Activated T-cell treated with anti-CD3 and anti-CD28 coated beads, Interleukin-2, amount 50 U/mL, for 72 hours (primary cell): ENCODE measurements at places on chromosomes 2 and 18. TPM values are rescaled to one million over a fixed set of nuclear protein-coding genes. Genes with fewer than 3 reads are reported as not detected.

Gene TLX2
- total RNA-seq: 2.4 TPM

Gene ZNF521
- not detected for total RNA-seq

Gene DSC2
- not detected for total RNA-seq

Gene KCNJ3
- total RNA-seq: not detected

Gene SLC35G4
- total RNA-seq: not detected

Gene NTSR2
- not detected for total RNA-seq

Gene GPR75
- 1.2 TPM for total RNA-seq

Gene COX7A2L
- 157 TPM for total RNA-seq

Gene GRB14
- total RNA-seq: not detected

Gene C2orf80
- total RNA-seq: not detected

Gene RNF152
- 0.39 TPM for total RNA-seq

Gene MYL12B
- total RNA-seq: 235 TPM

Gene NDC80
- 82.0 TPM for total RNA-seq

Gene LIMS2
- total RNA-seq: 10.3 TPM

Gene REG1B
- not detected for total RNA-seq

- peak; percentile 38 for DNase-seq
Observed at GRCh38 chr2:48530033-48530811, at the start of gene STON1. Gene STON1, plus strand, starts transcription at chr2:48530154. Its CDS starts 50,480 bp downstream, at chr2:48580634.

- no peak for DNase-seq
Observed at GRCh38 chr2:30161929-30162706, 15.3 kb downstream of the YPEL5 start.

GRCh38 chr2:190190507-190191162 is 128.1 kb upstream of the MSTN start:
- no peak for DNase-seq

GRCh38 chr2:159880729-159881128 is 82.7 kb upstream of the CD302 start:
- no peak for DNase-seq

- no peak for DNase-seq
Observed at GRCh38 chr2:206572725-206573124, 69.6 kb upstream of the FAM237A start.

- no peak for DNase-seq
Observed at GRCh38 chr18:31230495-31230894, 67.8 kb upstream of the DSC1 start.

- no peak for DNase-seq
Observed at GRCh38 chr2:183011743-183012142, 26.5 kb downstream of the NCKAP1 start.

GRCh38 chr2:86788881-86789686 is 1.6 kb downstream of the CD8A start:
- peak; percentile 59 for DNase-seq

DNA sequence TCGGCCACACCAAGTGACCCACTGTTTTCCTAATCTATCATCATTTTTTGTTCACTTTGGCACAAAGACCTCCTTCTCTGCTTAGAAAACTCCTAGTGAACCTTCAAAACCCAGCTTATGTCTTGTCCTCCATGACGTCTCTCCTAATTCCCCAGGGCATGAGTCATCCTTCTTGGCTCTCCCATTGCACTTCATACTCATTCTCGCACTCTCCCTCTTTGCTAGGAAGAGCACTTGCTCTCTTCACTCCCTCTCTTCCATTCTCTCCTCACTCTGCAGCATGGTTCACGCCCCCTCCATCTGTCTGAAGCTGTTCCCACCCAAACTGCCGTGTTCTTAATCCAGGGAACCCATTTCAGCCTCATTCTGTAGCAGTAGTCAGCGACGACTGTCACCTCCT is 103.9 kb downstream of the MRO start:
- no peak for DNase-seq

DNA sequence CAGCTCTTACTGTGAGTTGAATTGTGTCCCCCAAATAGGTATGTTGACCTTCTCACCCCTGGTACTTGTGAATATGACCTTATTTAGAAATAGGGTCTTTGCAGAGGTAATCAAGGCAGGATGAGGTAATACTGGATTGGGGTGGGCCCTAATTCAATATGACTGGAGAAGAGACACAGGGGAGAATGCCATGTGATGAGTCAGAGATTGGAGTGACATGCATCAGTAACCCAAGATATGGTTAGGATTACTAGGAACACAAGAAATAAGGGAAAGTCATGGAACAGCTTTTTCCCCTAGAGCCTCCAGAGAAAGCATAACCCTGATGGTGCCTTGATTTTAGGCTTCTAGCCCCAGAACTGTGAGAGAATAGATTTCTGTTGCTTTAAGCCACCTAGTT is 37.0 kb upstream of the ATP5MC3 start:
- no peak for DNase-seq

DNA sequence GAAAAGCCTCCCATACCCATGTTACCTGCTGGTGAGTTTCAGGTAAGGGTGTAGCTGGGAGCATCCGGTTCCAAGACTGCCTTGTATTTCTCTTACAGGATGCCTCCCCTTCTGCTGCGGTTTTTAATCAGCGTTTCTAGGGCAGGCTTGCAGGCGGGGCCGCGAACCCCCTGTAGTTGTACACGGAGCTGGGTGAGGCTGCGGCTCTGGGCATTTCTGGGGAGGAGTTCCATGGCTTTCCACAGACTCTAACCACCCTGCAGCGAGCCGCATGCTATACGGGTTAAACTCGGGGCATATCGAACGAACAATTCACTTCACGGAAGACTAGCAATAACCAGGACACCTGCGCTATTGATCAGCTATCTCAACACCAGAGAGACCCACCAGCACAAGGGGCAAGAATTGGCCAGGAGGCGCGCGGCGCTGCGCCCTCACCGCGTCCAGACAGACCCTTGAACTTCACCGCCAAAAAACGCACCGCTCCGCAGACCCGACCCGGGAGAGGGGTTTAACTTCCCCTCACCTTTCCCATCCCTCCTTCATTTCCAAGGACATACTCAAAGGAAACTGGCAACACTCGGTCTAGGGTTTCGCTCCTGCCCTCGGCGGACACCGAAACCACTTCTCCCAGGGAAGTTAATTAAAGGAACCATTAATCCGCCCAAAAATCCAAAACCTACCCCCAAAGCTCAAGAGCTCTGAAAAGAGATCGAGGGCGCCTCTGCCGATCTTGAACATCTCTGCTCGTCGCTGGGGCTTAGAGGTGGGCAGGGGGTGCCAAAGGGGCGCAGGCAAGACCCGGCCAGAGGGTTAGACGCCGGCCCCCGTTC is 909 bp downstream of the TGFA start:
- DNase-seq: peak; percentile 12

GRCh38 chr2:178114462-178114861 is 2.2 kb downstream of the RBM45 start:
- DNase-seq: no peak

DNA sequence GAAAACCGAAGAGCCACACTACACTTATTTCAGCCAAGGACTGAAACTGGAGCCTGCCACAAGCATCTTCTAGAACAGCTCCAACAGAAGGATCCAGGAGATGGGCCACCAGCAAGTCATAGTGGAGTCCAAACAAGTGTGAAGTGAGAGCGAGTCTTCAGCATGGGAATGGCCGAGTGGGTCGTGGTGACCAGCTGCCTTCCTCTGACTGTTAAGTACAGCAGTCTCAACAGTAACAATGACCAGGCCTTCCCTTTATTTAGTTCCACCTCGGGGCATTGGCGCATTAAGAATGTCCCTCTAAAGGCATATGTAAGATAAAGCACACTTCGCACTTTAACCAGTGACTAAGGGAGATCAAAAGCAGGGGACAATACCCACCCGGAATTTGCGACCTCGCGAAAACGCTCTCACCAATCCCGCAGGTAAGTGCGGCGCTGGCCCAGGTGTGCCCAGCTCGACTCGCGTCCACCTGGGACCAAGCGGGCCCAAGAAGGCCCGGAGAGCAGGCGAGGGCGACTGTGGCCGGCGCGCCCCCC is 1.1 kb downstream of the L3MBTL4 start:
- no peak for DNase-seq

DNA sequence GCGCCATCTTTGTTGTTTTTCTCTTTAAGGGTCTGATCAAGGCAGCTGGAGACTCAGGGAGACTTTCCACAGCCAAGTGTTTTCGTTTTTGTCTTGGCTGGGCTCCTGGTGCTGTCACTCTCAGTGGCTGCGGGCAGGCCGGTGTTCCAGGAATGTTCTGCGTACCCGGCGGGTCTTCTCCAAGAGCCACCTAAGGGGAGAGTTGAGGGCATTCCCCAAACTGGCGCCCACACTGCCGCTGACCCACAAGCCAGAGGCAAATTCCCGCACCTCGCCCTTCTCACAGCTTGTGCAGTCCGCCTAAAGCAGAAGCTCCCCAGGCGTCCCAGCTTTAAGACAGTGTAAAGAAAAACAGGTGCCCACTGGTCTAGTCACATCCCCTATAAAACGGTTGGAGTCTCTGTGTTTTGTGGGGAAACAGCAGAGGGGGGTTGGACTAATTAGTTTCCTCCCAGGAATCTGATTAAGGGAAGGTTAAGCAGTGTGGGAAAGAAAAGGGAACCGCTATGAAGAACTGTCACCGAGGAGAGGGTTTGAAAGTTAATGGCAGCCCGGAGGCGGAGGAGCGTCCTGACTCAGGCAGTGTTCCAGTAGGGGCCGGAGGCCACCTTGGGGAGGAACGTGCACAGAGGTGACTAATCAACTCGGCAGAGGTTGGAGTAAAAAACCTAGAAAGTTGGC is 224.5 kb downstream of the SLC4A3 start:
- DNase-seq: no peak

- no peak for DNase-seq
Observed at GRCh38 chr2:215884451-215885087, 128.8 kb downstream of the MREG start.

DNA sequence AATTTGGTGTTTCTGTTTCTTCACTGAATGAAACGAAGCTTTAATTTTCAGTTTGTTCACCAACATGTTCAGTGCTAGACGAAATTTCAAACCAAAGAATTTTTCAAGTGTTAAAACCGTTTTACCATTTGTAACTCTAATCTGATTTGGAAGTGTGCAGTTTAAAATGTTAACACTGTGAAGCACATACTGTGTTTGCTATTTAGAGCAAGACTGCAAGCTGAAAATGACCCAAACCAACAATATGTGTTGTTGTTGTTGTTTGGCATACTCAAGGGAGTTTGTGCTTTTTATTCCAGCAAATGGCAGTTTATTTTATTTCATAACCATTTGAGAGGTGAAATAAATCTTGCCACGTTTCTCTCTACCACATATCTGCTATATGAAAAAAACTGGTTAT is 128.4 kb upstream of the CDH7 start:
- DNase-seq: no peak

- DNase-seq: no peak
Observed at GRCh38 chr18:23816740-23817139, 127.5 kb downstream of the LAMA3 start.

DNA sequence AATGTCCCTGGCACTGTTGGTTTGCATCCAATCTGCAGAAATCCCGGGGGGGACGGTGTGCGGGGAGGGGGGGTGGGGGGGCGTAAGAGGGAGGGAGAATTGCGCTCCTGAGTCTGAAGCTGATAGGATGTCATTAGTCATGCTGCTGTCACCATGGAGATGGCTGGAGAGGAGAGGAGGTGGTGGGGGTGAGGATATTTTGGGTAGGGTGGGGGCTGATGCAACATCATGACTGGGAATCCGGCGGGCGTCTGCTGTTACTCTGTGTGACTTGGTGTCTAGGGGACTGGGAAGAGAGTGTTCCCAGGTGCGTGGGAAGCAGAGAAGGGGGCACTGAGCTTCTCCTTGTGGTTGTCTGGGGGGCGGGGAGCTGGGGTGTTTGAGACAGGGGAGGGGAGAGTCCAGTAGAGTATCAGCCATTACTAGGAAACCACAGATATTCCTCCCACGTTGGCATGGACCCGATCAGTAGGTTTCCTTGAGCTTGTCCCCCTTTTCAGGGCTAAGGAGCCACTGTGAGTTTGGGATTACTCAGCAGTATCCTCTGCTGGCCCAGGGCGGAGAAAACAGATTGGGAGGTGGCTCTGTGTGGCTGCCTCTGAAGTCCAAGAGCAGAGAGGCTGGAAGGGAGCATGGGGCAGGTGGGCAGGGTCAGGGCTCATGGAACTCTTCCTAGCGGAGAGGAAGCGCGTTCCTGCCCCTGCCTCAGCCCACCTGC is 18.9 kb downstream of the TET3 start:
- DNase-seq: no peak

- no peak for DNase-seq
Observed at GRCh38 chr2:212892193-212892592, 259.2 kb downstream of the IKZF2 start.

GRCh38 chr2:23656597-23656973 is 270.3 kb downstream of the ATAD2B start:
- DNase-seq: no peak

DNA sequence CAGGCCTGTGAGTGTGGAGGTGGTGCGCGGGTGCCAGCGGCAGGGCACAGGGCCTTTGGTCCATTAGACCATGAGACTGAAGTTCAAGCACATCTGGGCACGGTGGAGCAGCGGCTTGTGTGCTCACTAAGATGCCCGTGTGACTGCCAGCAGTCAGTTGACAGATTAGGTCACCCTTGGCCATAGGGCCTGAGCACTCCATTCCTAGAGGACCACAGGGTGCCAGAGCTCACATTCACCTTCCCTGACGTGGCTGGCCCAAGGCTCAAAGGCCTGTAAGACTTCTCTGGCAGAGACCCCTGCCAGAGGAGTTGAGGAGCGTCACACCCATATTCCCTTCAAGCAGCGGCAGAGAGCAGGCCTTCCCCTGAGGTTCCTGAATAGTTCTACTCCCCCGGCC is 650 bp downstream of the LHCGR start:
- DNase-seq: no peak

DNA sequence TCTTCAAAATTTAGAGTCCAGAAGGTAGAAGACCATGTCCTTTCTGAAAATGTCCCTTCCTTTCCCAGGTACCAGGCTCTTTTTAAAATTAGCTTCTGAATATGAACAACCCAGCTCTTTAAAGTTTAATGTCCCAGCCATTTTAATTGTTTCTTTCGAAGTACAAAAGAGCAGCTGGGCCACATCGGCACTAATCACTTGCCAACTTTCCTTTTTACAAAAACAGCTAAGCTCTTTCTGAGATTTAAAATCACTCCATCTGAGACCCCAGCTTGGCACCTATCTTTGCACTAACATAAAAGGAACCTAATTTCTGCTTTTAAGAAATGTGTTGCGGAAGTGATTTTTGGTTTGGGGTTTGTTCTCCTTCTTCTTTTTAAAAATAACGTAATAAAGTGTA is 2.6 kb downstream of the BOD1L2 start:
- DNase-seq: no peak

DNA sequence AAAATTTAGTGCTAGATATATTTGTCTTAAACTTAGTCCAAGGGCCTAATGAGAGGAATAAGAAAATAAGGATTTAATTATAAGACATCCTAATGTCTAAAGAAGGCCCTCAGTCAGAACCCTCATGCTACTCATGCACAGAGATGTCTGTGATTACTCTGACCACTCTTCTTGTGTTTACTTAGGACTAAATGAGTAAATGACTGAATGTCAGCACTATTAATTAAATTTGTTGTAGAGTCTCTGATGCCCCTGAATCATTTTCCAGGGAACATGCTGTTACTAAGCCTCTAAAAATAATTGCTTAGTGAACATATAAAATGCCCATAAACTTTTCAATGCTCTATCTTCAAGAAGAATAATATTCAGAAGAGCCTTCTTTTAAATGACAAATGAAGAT is 32.4 kb downstream of the GULP1 start:
- DNase-seq: no peak

GRCh38 chr2:98457045-98457696 is 12.5 kb downstream of the INPP4A start:
- DNase-seq: no peak
